ENCODE measurements at places on chromosomes 3 and 15.

DNA sequence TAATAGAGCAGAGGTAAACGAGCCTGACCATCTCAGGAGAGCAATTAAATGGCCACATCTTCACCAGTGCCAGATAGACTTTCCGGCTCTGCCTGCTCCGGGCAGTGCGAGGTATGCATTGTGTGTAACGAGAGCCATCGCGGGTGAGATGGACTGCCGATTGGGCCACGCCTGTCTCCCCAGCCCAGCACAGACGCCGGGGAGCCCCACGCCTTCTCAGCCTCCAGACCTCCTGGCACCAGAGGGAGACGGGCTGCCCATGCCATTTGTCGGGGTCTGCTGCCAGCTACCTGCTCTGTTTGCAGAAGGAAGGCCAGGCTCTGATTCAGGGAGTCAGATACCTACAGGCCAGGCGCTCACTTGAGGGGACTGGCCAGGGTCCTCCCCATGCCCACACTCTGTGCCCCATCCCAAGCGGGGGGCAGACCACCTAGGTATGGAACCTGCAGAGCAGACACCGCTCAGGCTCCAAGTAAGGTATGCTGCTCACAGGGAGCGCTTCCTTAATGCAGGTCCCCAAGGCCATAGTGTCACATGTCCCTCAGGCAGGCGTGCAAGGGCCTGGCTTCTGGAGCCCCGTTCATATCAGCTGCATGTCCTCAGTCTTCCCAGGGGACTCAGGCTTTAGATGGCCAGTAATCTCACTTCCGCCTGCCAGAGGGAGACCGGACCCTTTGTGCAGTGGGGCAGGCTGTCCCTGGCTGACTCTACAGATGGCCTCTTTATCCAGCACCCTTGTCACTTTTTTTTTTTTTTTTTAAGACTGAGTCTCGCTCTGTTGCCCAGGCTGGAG, 62.2 kb downstream of the DNAJB8 start:
- DNase-seq = no peak

GRCh38 chr3:52144796-52145735, 9.2 kb downstream of the POC1A start:
- DNase-seq = no peak

DNA sequence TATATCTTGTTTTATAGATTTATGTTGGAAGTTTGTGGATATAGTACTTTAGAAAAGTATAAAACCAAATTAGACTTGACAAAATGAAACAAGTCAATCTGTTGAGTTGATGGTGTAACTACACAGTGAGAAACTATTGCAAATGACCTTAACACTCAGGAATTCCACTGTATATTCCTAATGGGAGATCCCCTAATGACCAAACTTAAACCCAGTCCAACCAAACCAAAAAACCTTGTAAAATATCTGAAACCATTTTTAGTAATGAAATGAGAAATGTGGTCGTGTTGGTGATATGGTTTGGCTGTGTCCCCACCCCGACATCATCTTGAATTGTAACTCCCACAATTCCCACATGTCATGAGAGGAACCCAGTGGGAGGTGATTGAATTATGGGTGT, 31.9 kb upstream of the ATP13A3 start:
- no peak for DNase-seq

GRCh38 chr3:18069568-18069967, 327.1 kb upstream of the TBC1D5 start:
- no peak for DNase-seq

- DNase-seq = no peak
Measured at GRCh38 chr3:60835796-60836195, 415.5 kb downstream of the FHIT start.

DNA sequence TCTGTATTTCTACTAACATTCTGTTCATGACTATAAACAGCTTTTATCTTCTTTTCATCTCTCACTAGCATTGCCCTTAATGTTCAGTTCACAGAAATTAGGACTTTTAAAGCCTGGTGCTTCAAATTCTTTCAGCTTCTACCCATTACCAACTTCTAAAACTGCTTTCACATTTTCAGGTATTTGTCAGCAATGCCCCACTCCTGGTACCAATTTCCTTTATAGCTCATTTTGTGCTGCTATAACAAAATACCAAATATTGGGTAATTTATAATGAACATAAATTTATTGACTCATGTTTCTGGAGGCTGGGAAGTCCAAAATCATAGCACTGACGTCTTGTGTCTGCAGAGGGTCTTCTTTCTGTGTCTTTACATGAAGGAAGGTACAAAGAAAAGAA, 753.1 kb upstream of the CCDC54 start:
- DNase-seq = no peak

DNA sequence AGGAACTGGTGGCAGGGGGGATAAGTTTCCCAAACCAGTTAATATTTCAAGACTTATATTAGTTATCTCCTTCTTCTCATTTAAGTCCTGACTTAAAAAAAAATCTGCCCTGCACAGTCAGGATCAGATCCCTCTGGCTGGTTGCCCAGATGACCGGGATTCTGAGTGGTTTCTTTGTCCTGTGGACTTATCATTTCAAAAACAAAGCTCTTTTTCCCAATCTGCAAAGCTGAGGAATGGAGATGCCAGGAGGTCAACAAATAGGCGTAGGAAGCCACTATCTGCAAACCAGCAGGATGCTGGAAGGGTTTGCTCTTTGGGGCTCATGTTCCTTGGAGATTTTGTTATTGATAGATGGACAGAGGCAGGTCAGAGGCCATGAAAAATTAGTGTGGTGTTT, 5.8 kb downstream of the C3orf20 start:
- DNase-seq = peak; percentile 25

DNA sequence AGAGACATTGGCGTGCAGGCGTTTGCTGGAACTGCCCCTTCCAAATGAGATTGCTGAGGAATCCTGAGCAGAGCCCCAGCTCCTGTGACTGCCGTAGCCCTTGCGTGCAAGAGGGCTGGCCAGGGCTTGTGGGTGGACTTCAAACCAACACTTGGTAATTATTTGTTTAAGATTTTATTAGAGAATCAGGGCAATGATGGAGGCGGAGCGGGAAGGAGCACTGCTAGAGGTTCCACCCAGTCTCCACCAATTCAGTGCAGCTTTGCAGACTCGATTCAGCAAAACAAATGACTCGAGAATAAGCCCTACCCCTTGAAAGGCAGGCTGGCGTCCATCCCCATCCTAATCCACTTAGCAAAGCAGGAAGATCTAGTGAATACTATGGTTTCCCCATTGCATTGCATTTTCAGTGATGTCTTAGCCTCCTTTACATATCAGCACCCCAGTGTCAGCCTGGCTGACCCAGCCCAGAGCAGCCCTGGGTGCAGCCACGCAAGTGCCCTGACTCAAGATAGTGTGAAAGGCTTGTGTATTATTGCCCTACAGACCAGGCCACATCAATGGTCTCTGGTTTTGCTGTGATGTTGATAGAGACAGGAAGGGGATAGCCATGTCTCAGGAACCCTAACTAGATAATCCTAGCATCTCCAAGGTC, 26.0 kb downstream of the GLDN start:
- DNase-seq = no peak

DNA sequence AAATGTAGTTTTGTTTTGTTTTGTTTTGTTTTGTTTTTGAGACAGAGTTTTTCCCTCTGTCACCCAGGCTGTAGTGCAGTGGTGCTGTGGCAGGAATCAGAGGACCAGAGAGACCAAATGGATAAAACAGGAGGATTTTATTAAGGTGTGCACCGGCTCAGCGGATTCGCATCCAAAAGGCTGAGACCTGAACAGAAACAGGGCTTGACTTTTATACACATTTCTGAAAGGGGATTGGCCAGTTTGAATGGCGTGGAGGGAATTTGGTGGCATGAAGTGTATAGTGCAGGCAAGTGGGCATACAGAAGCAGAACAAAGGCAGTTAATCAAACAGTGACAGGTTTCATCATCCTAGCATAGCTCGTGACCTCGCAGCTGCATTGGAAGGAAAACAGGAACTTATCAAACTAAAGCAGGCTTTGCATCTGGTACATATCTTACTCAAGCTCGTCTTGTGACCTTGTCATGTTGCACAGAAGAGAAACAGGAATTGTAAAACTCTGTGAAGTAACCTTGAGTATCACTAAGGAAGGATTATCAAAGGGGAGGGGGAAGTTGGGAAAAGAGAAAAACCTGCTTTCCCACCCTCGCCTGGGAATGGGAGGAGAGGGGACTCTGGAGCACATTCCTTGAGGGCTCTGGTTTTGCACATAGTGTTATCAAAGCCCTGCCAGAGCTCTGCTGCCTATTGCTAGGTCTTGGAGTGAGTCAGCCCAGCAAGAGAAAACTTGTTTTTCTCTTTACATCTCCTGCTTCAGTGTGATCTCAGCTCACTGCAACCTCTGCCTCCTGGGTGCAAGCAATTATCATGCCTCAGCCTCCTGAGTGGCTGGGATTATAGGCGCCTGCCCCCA, 38.5 kb downstream of the C3orf62 start:
- peak; percentile 62 for DNase-seq

GRCh38 chr3:29612536-29612935, 331.7 kb downstream of the RBMS3 start:
- no peak for DNase-seq

- no peak for DNase-seq
Measured at GRCh38 chr3:114690911-114691310, 397.1 kb downstream of the TIGIT start.

- peak; percentile 47 for DNase-seq
Measured at GRCh38 chr15:60004846-60005351, 788 bp downstream of the FOXB1 start.

DNA sequence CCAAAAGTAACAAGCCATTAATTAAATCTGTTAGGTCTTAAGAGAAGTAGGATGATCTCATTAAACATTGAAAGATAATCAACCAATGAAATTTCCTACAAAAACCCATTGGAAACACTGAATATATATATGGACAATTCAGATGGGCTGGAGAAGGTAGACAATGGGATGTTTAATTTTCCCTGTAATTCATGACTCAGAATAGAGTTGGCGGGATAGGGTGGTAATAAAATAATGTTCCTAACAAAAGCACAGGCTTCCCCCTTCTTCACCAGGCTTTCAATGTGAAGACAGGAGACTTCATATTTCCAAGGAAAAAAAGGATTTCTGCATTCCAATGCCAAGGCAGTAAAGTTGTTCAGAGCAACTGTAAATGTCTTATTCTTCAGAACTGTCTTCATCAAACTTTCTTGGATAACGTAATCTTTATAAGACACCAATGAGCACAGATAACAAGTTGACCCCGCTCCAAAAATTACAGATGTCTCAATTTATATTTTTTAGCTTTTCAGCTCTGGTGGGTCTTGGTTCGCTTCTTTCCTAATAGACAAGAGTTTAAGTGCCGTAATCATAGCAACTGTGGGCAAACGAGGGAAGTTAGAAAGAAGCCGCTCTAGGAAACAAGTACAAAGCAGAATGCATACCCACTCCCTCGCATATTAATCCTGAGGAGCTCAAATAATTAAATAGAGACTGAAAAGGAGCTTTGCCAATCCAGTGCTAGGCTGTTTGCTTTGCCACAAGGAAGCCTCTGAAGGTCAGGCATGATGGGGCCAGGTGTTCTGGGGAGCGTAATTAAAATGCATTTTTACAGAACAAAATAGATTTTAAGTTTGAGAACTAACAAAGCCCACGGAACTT, 377.0 kb downstream of the FOXP1 start:
- no peak for DNase-seq

DNA sequence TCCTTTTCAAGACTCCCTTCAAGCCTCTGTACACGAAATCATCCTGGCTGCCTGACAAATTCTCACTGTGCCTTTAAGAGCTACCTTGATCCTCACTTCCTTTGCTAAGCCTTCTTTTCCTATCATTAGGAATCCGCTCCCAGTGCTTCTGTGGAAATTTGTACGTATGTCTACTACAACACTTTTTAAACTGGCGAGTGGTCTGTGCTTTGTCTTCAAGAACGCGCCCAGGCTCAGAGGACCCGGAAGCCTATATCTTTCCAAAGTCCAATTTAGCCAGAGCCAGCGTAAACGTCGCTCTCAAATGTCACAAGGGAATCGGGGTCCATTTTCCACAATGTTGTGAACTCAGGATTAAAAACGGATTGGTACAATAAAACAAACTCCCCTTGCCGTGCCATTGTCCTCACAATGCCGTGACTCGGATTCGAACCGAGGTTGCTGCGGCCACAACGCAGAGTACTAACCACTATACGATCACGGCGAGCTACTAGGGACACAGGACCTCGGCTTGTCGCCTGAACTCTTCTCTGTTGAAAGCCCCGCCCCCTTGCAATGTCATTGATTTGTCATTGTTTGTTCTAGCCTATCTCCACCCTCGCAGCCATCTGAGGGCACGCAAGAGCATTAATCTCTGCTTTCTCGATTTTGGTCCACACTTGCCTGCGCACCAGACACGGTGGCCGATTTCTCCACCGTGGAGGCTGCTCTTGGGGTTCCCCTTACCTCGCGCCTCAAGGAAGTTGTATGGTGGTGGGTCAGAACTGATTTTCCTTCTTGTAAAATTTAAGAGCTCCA, 12.4 kb upstream of the SHF start:
- DNase-seq = peak; percentile 89

DNA sequence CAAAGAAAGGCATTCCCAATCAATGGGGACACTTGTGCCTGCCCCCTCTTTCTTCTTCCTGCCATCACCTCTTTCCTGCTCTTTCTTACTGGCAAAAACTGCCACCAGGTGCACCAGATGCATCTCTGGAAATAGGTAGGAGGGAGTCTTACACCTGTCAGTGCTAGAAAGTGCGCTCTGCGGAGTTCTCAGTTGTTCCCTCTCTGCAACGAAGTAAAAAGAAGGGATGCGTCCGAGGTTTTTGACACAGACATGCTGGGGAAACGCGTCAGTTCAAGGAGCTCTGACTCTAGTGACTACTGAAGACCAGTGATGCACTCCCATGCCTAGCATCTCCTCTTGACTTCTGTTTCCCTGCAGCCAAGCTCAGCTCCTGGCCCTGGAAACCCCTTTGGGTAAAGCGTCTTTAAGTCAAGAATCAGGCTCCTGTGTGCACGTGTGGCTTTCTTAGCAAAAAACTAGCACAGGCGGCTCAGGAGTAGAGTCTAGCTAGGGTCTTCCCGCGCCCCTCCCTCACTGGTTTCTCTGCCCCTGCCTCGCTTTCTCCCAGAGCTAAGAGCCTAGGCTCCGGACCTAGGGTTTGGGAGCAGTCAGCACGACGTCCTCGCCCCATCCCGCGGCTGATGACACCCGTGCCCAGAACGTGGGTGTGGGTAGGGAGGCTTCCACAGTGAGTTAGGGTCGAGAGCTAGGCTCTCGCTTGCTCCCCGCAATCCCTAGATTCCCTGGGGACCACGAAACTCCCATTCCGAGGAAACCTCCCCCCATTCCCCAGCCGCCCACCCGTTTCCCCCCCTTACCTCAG, 564 bp upstream of the GRM7 start:
- no peak for DNase-seq

DNA sequence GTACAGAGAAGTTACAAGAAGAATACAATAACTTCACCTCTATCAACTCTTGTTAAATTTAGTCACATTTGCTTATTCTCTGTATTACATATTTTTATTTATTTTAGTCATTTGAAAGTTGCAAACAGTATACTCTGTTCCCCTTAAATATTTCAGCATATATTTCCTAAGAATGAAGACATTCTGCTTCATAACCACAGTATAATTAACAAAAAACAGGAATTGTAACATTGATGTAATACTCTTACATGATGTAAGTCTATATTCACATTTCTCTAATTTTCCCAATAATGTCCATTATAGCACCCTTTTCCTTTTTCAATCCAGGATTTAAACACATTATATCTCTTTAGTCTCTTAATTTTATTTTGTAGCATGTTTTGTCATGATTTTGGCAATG, 112.0 kb downstream of the AKAP13 start:
- no peak for DNase-seq
